ENCODE measurements at places on chromosomes 16 and 17.

GRCh38 chr16:50771366-50771765 lies 29.5 kb downstream of the CYLD start:
- DNase-seq, result no peak

- DNase-seq, result peak; percentile 65
These were observed 138.9 kb upstream of the CES5A start for GRCh38 chr16:56013962-56014552.

GRCh38 chr16:80663078-80663477 lies 122.3 kb downstream of the DYNLRB2 start:
- DNase-seq, result no peak

DNA sequence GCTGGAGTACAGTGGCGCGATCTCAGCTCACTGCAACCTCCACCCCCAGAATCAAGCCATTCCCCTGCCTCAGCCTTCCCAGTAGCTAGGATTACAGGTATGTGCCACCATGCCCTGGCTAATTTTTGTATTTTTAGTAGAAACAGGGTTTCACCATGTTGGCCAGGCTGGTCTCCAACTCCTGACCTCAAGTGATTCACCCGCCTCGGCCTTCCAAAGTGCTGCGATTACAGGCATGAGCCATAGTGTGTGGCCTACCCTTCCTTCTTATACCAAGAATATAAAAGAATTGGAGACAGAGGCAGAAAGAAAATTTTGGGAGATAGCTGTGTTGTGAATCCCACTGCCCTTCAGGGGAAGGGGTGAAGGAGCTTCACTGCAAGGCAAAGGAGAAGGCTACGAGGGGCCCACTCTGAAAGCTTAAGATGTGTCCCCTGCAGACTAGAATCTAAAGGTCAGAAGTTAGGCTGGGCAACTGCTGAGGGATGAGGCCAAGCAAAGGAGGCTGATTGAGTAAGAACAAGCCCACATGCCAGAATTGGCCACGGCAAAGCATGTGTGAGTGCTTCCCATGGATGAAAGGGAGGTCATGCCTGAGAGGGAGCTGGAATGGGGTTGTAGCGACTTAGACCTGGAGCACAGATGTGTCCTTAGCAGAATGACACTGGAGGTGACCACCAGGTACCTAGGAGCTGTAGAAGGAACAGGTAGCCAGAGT lies 8.4 kb upstream of the CRYBA1 start:
- DNase-seq, result no peak

- no peak for DNase-seq
These were observed 28.7 kb downstream of the MRM1 start for GRCh38 chr17:36629970-36630502.
